ENCODE measurements at places on chromosomes 5 and 9.

DNA sequence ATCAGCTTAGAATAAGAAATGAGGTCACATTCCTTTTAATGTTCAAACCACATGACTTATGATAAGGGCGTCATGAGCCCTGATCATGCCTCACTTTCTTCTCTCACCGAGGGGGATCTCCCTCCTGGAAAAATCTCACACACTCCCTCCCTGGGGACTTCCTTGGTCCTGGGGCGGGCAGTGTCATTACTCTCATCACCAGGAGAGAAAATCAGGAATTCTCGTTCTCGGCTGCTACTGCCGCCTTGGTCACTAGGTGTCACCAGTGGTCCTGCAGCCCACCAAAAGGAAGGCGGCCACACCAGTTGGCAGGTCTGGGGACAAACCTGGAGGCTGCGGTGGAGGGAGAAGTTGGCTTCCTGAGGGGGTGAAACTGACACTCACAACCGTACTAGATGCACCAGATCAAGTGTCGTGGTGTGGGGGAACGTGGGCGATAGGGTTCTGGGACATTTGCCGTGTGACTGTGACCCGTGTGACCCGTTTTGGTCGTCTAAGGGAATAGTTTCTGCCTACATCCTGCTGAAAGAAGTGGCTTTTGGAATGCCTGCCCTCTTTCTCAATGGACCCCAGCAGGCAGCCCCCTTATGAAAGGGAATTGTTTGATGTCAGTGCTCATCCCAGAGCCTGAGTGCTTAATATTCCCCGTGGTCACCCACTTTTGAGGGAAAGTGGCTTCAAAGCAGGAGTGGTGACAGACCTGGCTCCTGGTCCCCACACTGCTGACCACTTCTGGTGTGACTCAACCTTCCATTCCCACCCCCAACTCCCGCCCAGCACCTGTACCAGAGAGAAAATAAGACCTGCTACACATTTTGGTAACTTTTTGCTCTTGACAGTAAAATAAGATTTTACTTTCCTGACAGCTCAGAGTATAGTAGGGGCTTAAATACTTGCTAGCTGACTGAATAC is 63.2 kb downstream of the ACER2 start:
- peak; percentile 5 for DNase-seq

- no peak for DNase-seq
Observed at GRCh38 chr5:2800035-2800434, 48.6 kb upstream of the IRX2 start.

DNA sequence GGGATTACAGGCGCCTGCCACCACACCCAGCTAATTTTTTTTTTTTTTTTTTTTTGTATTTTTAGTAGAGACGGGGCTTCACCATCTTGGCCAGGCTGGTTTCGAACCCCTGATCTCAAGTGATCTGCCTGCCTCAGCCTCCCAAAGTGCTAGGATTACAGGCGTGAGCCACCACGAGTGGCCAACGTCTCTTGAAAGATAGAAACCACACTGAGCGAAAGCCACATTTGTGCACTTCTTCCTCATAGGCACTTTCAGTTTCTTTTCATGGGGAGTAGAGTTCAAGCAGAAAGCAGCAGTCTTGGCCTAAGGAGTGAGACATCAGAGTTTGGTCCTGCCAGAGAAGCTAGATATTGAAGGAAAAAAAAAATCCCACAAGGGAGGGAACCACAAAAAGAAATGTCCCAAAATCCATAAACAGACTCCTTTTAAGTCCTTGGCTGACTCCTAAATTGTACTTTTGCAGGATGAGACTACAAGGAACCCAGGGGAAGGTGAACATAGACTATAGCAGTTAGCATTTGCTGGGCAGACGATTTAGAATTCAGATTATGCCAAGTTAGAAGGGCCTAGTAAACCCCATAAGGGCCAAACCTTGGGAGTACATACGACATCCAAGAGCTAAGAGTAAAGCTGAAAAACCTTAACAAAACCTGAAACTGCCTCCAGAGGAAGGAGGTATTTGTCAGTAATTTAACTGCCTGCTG is 43.9 kb upstream of the GLIPR2 start:
- no peak for DNase-seq

DNA sequence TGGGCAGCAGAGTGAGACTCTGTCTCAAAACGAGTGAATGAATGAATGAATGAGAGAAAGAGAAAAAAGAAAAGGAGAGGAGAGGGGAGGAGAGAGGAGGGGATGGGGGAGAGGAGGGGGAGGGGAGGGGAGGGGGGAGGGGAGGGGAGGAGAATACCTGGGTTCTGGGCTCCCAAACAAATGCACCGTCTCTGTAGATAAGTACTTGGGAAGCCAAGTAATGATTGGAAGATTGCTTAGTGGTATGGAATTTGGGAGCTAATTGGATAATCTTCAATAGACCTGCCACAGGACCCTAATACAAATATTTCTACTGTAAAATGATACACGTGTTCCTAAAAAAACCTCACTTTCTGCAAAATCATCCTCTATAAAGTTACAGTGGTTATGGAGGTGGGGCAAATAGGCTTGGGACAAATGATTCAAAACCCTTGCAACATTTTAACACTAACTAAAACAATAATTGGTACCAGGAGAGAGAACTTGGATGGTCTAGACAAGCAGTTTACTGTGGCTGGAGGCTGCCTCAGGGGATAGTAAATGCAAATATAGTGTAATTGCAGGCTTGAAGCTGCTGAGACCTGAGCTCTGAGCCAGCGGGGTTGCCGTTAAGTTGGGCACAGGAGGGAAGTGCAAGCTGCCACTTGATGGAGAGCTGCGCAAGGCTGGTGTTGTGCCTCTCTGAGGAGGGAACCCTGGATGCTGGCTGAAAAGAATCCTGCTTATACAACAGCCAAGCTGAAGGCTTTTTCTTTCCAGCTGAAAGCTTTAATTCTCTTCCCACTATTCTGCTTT is 3.5 kb downstream of the HEMGN start:
- no peak for DNase-seq

- DNase-seq: no peak
Observed at GRCh38 chr5:56808211-56808610, 7.1 kb upstream of the MAP3K1 start.

- no peak for DNase-seq
Observed at GRCh38 chr5:139814704-139815280, 19.2 kb downstream of the PSD2 start.

Measured in stimulated activated CD8-positive, alpha-beta memory T cell treated with anti-CD3 and anti-CD28 coated beads, Interleukin-12 subunit alpha, Interleukin-12 subunit beta, amount 100 ng/mL, for 4 hours (primary cell).